ENCODE measurements at places on chromosomes 5 and 9.
A peak's percentile ranks its signal among the peaks of the same experiment; 100 is the strongest.

DNA sequence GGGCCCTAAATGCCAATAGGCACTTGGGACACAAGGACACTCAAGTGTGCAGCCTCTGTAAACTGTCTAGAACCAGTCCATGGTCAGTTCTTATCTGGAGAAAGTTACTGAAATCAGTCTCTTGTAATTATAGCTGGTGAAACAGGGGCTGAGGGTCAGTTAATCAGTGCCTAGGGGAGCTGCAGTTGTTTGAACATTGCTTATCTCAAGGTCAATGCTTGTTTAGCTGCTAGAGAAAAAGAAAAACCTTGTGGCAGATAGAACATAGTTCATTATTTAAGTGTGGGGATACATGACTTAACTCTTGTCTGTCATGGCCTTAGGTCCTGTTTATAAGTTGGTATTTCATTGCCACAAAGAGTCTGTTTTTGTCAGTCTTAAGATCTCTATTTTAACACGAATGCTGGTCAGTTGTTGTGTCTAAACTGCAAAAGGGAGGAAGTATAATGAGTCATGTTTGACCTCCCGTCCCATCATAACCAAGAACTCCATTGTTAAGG lies 108.0 kb downstream of the STARD4 start:
- H3K27me3 ChIP-seq: no peaks in the 10 kb centered on the region
- H3K36me3 ChIP-seq: no peaks in the 10 kb centered on the region
- no peak for DNase-seq
- H3K27ac ChIP-seq: no peak overlapping the region
- H3K4me3 ChIP-seq: no peak overlapping the region

- peak; percentile 33 for DNase-seq
- no peaks in the 10 kb centered on the region for H3K27me3 ChIP-seq
- peaks cover 12% of the 10 kb centered on the region for H3K4me1 ChIP-seq
- H3K36me3 ChIP-seq: no peaks in the 10 kb centered on the region
- no peak overlapping the region for H3K27ac ChIP-seq
Measured at GRCh38 chr5:123120197-123120596, 31.2 kb downstream of the PRDM6 start.

- peaks cover 4% of the 10 kb centered on the region for H3K36me3 ChIP-seq
- peak overlapping the region; percentile 96 for H3K4me3 ChIP-seq
- peak overlapping the region; percentile 75 for H3K27ac ChIP-seq
- no peak for DNase-seq
Measured at GRCh38 chr5:157574456-157575380, 857 bp downstream of the ADAM19 start.

- no peaks in the 10 kb centered on the region for H3K36me3 ChIP-seq
- H3K27me3 ChIP-seq: no peaks in the 10 kb centered on the region
- H3K4me3 ChIP-seq: no peak overlapping the region
- no peaks in the 10 kb centered on the region for H3K4me1 ChIP-seq
- DNase-seq: no peak
Measured at GRCh38 chr9:81789721-81790120, 100.4 kb upstream of the TLE1 start.

GRCh38 chr5:136023958-136024541 lies 4.7 kb upstream of the TGFBI start:
- peaks cover 22% of the 10 kb centered on the region for H3K4me1 ChIP-seq
- no peak overlapping the region for H3K27ac ChIP-seq
- peaks cover 79% of the 10 kb centered on the region for H3K27me3 ChIP-seq

DNA sequence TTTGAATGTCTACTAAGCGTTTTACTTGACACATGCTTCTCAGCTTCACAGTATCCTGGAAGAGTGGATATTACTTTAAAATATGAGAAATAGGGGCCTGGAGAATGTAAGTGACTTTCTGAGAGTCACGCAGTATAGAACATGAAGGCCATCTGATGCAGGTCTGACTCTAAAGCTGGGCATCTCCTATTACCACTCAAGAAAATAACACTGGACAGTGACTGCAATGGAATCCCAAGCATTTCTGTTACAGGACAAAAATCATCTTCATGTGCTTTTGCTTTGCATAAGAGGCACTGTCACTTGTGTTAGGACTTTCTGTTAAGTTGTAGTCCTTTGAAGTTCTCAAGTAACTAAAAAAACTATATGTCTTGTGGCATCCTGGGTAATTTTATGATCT lies 335.5 kb downstream of the FBXL7 start:
- no peak overlapping the region for H3K4me3 ChIP-seq
- DNase-seq: no peak
- no peaks in the 10 kb centered on the region for H3K36me3 ChIP-seq
- H3K27me3 ChIP-seq: no peaks in the 10 kb centered on the region

All from HCT116 (cell line).